H1 (cell line): ENCODE measurements at places on chromosomes 3 and 15.

GRCh38 chr15:77838595-77838994, 205.9 kb upstream of the LINGO1 start:
- no peak for DNase-seq

DNA sequence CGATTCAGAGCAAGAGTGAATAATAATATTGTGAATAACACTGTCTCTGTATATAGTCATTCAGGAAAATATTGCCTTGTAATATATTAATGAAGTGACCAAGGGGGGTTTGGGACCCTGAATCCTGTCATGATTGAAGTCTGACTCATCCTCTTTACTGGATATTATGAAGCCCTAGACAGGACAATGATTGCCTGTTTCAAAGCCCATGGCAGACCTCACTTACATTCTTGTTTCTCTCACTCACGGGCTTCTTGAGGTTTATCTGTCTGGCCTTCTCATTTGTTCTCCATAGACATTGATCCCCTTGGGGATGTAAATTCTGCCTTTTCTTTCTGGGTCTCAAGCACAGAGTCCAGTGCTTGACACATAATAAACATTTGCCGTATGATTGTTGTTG, 449.3 kb upstream of the THRB start:
- DNase-seq = no peak

DNA sequence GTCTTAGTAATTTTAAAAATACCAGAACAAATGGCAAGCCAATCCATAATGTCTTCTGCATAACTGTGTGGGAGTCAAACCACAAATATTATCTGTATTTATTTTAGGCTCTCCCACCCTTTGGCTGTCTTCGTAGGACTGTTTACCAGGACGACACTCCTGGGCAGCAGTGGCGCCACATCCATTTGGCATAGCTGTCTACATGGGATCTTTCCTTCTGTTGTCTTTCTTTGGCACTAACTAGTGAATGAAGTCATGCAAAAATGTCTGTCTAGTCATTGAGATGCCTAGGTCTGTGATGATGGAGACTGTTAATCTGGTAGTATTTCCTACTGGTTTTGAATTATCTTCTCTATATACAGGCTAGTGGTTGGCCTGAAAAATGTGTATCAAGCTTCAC, 54.0 kb upstream of the CHMP2B start:
- DNase-seq = no peak

DNA sequence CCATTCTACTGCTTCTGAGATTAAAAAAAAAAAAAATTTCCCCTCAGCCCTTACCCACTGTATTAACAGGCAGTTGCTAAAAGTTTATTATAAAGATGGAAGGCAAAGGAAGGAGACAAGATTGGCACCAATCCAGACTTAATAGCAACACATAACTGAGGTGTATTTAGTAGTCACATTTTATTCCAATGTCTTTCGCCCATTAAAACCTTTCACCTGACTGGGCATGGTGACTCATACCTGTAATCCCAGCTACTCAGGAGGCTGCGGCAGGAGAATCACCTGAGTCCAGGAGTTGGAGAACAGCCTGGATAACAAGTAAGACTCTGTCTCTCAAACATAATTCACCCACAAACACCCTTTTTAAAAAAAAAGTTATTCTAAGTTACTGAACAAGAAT, 4.4 kb downstream of the ACAP2 start:
- DNase-seq = no peak

DNA sequence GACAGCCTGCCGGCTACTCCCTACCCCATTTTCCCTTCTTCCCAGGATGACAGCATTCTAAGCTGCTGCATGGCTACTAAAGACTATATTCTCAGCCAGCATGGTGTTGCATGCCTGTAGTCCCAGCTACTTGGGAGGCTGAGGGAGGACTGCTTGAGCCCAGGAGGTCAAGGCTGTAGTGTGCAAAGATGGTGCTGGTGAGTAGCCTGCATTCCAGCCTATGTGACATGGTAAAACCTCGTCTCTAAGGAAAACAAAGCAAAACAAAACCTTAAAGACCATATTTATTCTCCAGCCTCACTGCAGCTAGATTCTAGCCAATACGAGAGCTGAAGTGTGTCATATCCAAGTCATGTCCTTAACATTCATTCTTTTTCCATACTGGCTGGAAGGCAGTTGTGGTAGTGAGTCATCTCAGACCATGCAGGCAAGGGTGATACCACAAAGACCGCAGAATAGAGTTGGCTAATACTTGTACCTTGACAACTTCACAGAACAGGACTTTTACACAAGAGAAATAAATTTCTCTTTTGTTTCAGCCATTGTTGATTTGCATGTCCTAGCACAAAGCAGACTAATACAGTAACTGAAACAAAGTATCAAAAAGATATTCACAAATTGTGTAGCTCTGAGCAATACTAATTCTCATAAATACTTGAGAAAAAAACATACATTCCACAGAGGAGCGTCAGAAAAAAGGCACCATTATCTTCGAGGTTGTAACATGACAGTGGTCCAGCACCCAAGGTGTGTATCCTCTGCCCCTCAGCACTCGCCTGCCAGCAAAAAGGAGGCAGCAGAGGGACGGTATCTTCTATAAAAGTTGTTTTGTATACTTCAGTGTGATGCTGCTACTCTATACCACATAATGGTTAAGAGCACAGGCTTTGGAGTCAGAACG, 14.8 kb downstream of the PBRM1 start:
- DNase-seq = no peak

- no peak for DNase-seq
These were observed 222.4 kb upstream of the WNT5A start for GRCh38 chr3:55709411-55710012.

DNA sequence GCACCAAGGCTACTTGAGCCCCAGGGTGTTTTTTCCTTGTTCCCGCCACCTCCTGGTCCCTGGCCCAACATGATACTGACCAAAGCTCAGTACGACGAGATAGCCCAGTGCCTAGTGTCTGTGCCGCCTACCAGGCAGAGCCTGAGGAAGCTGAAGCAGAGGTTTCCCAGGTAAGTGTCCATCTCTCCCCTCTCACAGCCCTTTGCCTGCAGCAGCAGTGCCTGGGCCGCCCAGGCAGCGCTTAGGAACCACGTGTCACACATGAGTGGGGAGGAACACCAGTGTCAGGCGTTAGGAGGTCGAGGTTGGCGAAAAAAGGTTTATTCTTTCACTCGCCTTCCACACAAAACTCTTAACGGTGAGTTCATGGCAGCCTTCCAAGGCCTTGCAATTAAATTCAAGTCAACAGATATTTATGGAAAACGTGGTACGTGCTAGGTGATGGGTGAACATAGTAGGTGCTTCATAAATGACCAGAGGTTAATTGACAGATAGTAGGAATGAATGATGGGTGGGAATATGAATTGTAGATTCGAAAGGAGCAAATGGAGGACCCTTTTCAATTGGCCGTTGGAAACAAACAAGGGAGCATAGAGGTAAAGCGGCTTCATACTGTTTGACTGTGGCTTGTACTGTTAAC, 486 bp downstream of the CDIN1 start:
- no peak for DNase-seq

GRCh38 chr3:135055449-135055848, 260.4 kb downstream of the EPHB1 start:
- no peak for DNase-seq

DNA sequence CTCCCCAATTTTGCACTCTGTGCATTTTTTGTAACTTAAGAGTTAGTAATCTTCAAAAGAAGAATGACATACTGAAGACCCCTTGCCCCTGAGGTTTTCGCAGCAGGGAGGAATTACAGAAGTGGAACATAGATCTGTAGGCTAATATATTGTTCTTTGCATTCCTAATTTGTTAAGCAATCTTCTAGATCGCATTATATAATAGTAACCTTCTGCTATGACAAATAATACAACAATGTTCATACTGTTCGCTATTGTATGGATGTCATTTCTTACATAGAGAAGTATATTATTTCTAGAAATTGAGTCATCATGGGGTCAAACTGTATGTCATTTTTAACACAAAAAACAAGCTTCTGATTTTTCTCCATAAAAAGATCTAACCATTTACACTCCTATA, 95.8 kb upstream of the TGFBR2 start:
- DNase-seq = no peak

- DNase-seq = no peak
These were observed 848.0 kb downstream of the TUSC7 start for GRCh38 chr3:117557464-117558090.

DNA sequence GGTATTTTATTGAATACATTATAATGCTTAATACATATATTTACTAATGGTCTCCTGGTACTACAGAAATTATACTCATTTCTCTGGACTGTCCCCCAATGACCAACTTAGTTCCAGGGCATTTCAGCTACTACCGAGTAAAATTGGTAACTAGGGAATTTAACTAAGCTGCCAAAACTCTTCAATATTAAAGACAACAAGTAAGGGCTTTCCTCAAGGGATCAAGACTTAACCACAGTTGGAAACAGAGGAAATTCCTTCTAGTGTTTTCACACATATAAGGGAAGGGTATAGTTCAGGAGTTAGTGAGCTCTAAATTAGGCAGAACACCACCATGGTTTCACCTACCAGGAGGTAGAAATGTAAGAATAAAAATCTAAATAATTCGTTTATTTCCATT, 357.4 kb downstream of the TBL1XR1 start:
- DNase-seq = no peak

DNA sequence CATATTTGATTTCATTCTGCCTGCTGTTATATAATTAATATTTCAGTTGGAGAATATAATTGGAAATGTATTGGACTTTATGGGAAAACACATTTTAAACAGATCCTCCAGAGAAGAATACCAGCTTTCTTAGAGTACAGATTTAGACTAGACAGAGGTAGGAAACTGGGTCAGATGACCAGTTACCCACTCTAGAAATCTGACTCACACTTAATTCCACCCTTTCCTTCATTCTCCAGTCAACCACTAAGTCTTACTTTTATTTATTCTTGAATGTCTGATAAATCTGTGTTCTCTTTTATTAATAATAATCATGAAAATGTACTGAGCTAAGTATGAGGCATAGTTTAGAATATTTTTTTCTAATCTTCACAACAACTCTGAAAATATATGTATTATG, 110.7 kb downstream of the LRRC49 start:
- no peak for DNase-seq

DNA sequence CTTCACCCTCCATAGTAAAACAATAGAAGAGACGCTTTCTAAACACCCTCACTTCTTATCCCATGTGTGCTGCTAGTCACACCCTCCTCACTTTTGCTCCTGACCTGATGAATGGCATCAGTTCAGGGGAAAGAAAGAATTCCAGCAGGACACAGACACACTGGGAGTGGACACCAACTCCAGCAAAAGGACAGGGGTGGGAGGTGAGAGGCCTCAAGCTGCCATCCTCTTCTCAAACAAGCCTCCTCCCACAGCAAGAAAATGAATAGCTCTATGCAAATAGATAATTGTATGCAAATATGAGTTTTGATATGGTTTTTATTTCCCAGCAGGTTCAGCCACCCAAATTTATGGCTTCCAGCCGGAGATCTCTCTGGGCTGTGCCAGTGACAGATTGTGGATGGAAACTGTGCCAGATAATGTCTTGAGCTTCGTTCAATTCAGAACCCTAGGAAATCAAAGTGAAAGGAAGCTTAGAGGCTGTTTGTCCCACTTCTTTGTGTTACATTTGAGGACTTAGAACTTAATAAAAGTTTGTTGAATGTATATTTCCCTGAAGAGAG, 209.3 kb upstream of the PPP2R3A start:
- DNase-seq = no peak

DNA sequence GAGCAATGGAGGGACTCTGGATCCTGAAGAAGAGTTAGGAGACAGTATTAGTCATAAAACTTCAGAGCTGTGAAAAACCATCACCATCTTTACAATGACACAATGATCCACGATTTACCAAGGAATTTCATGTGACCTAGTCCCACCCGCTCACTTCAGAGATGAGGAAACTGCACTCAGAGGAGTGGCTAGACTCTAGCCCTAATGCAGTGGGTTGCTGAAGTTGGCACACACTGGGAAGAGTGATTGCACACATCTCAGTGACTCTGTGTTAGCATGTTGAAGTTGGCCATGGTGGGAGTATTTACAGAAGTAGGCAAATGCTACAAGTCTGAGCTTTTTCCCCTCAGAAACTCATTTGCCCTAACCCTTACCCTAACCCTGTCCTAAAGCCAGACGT, 35.2 kb upstream of the SPATA12 start:
- DNase-seq = no peak

DNA sequence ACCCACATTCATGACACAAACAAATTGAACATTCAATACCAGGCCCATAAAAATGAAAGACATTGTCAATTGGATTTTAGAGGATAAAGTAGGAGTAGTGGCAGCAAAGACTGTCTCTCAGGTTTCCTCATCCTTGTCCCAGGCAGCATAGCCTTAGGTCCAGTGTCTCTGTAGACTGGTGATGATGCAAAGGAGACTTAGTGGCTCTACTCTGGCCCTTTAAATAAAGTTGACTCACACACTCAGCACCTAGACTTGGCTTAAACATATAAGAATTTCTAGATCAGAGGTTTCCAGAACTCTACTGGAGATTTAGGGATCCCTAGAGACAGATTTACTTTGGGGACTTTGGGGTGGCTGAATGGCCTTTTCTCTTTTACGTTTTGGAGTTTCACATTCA, 166.6 kb downstream of the NR1D2 start:
- DNase-seq = no peak

DNA sequence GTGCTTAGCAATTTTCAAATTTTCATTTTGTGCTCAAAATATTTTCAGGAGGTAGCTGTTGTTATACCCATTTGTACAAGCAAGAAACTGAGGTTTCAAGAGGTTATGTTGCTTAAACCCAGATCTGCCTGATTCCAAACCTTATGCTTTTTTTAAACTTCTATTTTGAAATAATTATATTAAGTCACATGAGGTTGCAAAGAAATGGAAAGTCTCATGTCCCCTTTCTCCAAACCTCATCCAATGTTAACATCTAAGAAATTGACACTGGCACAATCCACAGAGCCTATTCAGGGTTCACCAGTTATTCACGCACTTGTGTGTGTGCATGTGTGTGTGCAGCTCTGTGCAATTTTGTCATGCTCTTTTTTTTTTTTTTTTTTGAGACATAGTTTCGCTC, 35.1 kb downstream of the B3GNT5 start:
- no peak for DNase-seq

DNA sequence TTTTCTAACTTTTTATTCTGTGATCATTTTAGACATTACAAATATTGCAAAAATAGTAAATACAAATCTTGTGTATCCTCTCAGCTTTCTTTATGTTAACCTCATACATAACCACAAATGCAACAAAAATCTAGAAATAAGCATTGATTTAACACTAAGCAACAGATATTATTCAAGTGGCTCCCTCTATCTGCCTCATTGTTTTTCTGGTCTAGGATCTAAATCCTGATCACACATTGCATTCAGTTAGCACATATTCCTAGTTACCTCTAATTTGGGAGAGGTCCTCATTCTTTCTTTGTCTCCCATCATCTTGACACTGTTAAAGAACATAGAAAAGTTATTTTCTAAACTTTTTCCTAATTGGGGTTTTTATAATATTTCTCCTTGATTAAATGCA, 1126.0 kb downstream of the ROBO2 start:
- DNase-seq = no peak
